ENCODE measurements at places on chromosomes 3 and 15. TPM values are rescaled to one million over a fixed set of nuclear protein-coding genes. Genes with fewer than 3 reads are reported as not detected.

- no peak for DNase-seq
Observed at GRCh38 chr3:130757611-130758150, 11.1 kb upstream of the PIK3R4 start.

DNA sequence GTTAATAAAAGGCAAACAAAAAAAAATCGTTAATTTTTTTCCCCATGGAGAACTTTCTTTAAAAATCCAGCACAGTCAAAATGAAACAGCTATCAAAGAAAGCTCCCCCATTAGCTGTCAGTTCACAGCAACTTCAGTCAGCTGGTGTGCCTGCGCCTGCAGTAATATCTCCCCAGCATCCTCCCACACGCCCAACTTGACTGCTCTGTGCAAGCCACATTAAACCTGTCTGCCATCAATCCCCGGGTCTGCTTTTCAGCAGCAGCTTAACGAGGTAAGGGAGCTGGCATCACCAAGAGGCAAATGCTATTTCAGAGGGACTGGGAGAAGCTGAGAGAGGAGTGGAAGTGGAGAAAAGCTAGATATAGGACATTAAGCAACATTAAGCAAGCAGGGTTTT is 337.5 kb downstream of the GAP43 start:
- no peak for DNase-seq

DNA sequence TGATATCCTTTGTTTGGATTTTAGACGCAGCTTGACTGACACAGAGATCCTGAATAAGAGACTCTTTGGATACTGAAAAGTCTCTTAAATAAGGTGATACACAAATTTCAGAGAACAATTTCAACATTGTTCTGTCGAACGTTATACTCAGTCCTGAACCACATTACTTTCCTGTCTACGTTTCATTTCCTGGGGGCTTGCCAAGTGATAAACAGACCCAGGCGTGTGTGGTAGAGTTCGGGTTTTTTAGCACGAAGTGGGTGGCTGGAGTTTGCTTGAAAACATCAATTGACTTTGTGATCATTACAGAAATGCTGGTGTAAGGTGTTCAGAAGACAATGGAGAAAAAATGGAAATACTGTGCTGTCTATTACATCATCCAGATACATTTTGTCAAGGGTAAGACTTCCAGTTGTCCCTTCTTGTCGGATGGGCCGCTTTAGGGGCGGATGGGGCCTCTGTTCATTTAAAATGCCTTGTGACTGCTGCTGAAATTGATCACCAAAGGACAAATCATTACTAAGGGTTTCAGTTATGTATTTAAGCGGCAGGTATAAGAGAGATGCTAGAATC is at the start of gene CD96:
Gene CD96, plus strand, starts transcription at position 287 of the 573 bp plus-strand sequence. Its CDS starts 52 bp downstream, at position 339.
- DNase-seq, result no peak

DNA sequence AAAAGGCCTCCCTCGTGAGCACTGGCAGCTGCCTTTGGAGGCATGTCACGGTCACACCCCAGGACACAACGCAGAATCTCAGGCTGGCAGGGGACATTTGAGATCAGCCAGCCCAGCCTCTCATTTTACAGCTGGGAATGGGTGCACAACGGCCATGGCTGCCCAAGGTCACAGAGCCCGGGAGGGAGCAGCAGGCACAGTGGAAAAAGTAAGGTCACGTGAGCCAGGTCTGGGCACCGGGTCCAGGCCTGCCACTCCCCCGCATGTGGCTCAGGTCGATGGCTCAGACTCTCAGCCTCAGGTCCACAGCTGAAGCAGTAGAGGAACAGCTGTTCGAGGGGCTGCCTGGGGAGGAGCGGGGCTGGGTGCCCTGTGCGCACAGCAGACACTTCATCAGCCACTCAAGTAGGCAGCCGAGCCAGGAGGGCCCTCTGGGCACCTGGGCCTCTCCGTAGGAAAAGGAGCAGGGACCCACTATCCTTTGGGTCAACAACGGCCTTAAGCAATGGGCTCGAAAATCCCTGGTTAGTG is 260.6 kb downstream of the GOLGA6L6 start:
- no peak for DNase-seq

- DNase-seq, result no peak
Observed at GRCh38 chr15:83105440-83105839, 2.0 kb upstream of the TM6SF1 start.

GRCh38 chr3:130258532-130258952 is 86.9 kb upstream of the COL6A5 start:
- DNase-seq, result no peak

- no peak for DNase-seq
Observed at GRCh38 chr3:45387636-45388348, 584 bp upstream of the LARS2 start.

The RAD51 gene
- 27.2 TPM for total RNA-seq

The MNS1 gene
- total RNA-seq, result 6.2 TPM

All from neural progenitor cell (in vitro differentiated cells).